Activated T-helper 1 cell treated with anti-CD3 and anti-CD28 coated beads, Interleukin-12 subunit alpha, Interleukin-12 subunit beta, Interleukin-2, Interleukin-4 antibody, amounts not matched to agents 30 ng/mL and 10 ng/mL and 1 ng/mL, durations not matched to agents 14 hours and 24 hours and 36 hours (primary cell): ENCODE measurements at places on chromosomes 1 and 21.

DNA sequence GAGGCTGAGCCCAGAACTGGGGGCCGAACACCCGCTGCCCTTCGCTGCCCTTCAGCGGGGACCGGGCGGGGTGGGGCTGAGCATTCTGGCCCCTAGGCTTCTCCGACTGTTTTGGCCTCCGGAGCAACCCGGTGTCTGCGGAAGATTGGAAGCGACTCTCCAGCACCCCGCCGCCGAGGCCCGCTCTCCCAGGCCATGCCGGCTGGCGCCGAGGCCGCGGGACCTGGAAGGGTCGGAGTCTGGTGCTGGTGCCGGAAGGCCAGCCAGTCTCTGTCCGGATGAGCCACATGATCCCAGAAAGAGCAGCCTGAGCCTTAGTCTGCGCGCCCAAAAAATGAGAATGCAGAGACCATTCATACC lies 272.0 kb downstream of the FOXD2 start:
- DNase-seq = no peak

GRCh38 chr1:112060261-112060660 lies 70.8 kb upstream of the KCND3 start:
- no peak for DNase-seq

DNA sequence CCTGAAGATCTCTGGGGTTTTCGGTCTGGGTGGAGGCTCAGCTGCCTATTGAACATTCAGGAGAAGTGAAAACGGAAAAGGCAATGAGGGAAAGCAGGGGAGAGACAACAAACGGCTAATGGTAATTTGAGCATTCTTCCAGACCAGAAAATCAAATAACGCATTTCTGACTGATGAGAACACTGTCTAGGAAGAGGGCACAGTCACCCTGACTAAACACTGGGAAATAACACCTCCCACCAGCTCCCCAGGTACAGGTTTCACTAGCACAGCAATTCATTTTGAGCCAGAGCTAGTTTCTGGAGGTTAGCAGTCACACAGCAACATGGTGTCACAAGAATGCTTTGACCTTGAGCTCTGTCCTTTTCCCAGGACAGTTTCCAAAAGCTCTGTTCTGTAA lies 21.1 kb downstream of the NCF2 start:
- no peak for DNase-seq

DNA sequence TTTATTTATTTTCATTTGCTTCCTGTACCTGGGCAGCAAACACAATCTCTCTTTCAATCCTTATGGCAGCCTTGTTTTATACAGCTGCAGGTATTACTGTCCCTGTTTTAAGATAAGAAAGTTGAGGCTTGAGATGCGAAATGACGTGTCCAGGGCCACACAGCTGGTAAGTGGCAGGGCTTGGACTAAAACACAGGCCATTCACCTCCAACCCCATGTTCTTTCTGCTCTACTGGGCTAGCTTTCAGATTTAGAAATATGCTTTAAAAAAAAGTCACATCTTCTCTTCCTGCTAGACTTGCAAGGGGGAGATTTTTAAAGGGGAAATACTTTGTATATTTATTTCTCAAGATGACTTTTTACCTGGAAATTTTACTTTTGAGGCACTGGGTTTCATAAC lies 62.8 kb downstream of the CNST start:
- DNase-seq = no peak

DNA sequence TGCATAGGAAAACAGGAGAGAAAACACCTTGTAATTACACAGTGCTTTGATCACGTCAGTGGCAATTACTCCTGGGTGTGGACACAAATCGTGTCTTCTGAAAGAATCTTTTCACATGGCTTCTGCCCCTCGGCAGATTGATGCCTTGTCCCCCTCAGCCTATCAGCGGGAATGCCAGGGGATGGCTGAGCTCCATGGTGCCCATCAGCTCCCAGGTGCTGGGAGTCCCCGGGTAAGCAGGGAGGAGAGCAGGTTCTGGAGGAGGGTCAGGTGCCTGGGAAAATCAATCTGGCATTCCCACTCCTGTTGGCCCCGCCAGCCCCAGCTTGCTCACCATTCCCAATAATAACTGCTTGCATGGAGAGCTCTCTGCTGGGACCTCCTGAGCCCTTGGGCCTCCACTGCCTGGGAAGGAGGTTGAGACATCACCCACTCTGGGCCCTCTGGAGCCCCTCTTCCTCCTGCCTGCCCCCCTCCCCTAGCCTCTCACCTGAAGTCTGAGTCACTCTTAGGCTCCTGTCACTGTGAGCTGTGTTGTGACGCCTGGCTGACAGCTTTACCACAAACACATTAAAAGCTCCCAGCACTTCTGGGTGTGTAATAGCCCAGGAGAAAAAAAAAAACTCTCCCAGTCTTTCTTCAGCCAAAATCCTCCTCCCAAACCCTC lies 4.9 kb downstream of the CAMK2N1 start:
- DNase-seq = no peak

GRCh38 chr1:184050636-184051035 lies 894 bp upstream of the TSEN15 start:
- no peak for DNase-seq

DNA sequence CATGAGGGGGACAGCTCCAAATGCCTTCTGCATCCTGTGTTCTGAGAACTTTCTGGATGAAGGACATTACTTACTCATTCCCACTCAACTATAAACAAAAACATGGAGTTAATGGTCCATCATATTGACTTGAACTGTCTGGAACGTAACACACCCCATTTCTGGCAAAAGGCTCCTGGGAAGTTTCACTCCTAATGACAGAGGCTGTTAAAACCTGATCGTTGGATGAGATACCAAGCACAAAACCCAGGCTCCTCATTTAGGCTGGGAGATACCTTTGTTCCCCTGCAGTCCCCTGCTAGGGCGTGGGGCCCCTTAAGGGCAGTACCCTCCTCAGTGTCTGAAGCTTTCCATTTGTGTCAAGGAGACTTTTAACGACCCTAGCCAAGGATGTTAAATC lies 78.9 kb downstream of the RHOU start:
- no peak for DNase-seq

DNA sequence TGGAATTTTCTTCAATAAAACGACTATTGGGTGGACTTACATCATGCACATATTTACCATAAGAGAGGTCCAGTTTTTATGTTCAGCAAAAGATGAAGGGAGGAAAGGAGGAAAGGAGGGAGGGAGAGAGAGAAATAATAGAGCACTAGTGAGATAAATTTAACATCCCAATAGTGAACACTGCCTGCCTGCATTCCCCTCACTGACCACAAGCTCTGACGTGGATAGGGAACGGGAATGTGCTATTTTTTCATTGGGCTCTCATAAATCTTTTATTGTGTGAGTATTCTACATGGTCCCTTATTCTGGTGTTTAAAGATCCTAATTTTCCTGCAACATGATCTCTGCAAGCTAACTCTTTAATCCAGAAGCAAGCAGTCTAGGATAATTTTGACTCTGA lies 82.1 kb downstream of the TTC3 start:
- DNase-seq = no peak

DNA sequence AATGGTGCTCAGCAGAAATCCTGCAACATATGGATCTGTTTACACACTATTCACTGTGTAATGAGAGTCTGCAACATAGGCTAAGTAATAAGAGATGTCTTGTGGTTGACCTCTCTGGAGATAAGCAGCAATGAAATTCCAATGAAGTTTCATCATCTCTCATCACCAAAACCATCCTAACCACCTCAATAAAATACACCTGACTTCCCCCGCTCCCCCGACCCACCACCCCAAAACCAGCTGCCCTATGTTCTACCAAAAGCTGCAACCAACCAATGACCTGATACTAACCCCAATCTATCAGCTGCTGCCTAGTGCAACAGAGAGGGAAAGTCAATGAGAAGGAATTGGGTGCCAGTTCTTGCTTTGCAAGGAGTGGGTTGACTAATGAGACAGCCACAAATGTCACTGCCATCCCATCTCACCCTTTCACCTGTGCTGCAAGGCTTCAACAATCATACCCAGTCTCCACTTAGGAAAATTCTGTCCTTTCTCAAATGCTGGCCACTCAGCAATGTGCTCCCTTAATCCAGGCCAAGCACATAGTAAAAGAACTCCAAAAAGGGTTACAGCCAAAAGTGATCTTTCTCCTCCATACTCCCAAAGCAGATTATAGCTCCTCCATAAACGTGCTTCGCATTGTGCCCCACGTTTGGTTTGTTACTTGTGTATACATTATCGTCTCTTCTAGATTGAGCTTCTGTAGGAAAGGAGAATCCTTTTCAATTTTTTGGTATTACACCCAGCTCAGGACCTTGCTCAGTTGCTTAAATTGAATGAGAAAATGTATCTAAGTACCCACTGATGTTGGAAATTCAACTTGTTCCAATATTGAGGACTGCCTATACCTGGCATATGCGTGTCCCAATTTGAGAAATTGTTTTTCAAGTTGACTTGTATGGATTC lies 29.0 kb downstream of the MRPL39 start:
- DNase-seq = no peak

GRCh38 chr1:31487143-31487542 lies 74.1 kb downstream of the SERINC2 start:
- no peak for DNase-seq

- no peak for DNase-seq
These were observed 6.7 kb downstream of the TBX15 start for GRCh38 chr1:118981436-118981835.

GRCh38 chr1:48025076-48025475 lies 27.9 kb upstream of the TRABD2B start:
- DNase-seq = no peak
